ENCODE measurements at places on chromosomes 3 and 15. TPM values are rescaled to one million over a fixed set of nuclear protein-coding genes. Genes with fewer than 3 reads are reported as not detected.

- no peak for DNase-seq
Observed at GRCh38 chr3:149277331-149277813, 55.7 kb upstream of the CP start.

- no peak for DNase-seq
Observed at GRCh38 chr3:55343486-55344357, 143.4 kb downstream of the WNT5A start.

Gene APEH
- total RNA-seq: 135 TPM

- no peak for DNase-seq
Observed at GRCh38 chr3:138070006-138070405, 45.4 kb downstream of the DZIP1L start.

DNA sequence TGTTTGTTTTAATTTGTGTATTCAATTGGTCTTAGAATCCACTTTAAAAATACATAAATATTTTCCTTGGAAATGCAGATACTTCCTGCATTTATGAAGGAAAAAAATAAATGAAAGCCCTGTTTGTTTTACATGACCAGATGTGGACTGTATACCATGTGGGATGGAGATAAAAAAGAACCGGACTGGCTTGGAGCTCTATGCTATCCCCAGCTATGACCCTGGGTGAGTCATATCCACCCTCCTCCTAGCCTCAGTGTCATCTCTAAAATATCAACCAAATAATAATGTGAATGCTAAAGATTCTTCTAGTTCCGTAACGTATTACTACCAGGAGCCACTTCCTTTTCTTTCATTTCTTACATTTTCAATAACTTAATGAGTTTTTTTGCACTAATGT lies 44.5 kb upstream of the PDZRN3 start:
- DNase-seq: peak; percentile 33

GRCh38 chr15:44620081-44620480 lies 43.4 kb downstream of the SPG11 start:
- DNase-seq: no peak

DNA sequence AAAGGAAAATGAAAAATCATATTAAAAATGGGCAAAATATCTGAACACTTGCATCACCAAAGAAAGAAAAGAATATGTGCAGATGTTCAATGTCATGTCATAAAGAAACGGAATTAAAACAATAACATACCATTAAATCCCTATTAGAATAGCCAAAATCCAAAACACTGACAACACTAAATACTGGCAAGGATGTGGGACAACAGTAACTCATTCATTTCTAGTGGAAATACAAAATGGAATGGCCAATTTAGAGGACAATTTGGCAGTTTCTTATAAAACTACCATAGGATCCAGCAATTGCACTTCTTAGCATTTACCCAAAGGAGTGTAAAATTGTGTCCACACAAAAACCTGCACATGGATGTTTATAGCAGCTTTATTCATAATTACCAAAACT lies 542.5 kb upstream of the UBE2E2 start:
- DNase-seq: no peak

GRCh38 chr3:11624704-11625375 lies 18.9 kb downstream of the VGLL4 start:
- no peak for DNase-seq

- DNase-seq: peak; percentile 39
Observed at GRCh38 chr3:107816107-107816506, 274.7 kb downstream of the CD47 start.

DNA sequence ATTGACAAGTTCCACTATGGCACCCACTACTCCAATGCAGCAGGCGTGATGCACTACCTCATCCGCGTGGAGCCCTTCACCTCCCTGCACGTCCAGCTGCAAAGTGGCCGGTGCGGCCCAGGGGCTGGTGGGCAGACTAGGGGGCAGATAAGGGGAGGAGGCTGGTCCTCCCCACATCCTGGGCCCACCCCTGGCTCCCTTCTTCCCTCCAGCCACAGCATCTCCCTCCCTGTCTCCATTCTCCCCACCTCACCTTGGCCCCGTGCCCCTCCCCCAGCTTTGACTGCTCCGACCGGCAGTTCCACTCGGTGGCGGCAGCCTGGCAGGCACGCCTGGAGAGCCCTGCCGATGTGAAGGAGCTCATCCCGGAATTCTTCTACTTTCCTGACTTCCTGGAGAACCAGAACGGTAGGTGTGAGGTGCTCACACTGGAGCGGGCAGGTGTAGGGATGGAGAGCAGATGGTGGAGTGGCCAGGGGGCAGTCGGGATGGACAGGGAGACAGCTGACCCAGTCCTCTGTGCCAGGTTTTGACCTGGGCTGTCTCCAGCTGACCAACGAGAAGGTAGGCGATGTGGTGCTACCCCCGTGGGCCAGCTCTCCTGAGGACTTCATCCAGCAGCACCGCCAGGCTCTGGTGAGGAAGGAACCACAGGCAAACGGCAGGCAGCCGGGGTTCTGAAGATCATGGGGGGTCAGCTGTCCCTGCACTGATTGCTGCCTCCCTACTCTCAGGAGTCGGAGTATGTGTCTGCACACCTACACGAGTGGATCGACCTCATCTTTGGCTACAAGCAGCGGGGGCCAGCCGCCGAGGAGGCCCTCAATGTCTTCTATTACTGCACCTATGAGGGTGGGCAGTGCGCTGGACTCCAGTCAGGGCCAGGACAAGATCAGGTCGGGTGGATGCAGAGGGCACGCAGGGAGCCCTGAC lies 26.0 kb downstream of the NBEAL2 start:
- no peak for DNase-seq

Gene NR2E3
- total RNA-seq: not detected

DNA sequence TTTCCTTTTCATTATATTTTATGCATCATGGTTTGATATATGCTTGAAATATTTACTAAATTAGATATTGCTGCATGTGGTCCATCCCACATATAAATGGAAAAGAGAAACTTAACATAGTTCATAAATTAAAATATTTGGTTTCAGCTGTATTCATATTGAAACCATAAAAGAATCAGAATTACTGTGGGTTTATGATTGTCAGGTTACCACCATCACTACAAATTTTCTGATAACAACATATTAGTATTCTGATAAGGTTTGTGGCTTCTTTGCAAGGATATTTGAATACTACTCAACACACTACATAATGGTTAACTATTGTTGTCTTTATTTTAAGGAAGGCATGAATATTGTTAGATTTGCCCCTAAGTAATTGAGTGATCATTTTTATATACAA lies 235.5 kb downstream of the UBE2E2 start:
- no peak for DNase-seq

Gene APBA2
- total RNA-seq: 4.1 TPM

DNA sequence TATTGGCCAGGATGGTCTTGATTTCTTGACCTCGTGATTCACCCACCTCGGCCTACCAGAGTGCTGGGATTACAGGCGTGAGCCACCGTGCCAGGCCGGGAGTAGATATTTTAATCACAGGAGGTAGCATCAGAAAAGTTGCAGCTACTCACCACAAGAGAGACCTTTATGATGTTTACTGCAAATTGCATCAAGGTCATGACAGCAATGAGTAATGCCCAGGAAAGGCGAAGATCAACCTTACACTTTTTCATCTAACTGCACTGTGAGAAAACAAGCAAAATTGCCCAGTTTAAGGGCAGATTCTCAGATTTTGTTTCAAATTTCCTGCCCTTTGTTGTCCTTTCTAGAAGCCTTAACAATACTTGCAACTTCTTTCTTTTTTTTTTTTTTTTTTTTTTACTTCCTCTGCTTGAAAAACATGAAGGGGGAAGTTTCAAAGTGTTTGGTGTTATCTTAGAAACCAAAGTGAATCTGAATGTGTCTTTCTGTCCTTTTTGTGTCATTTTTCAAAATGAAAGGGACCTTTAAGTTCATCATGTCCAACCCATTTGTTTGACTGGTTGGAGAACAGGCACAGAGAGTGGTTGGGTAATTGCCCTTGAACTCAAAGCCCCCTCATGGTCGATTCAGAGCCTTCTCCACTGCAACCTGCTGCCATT lies 25.0 kb downstream of the TGFBR2 start:
- DNase-seq: peak; percentile 36

GRCh38 chr3:52324676-52325075 lies 8.6 kb downstream of the DNAH1 start:
- DNase-seq: no peak

Gene SNTN
- total RNA-seq: not detected

DNA sequence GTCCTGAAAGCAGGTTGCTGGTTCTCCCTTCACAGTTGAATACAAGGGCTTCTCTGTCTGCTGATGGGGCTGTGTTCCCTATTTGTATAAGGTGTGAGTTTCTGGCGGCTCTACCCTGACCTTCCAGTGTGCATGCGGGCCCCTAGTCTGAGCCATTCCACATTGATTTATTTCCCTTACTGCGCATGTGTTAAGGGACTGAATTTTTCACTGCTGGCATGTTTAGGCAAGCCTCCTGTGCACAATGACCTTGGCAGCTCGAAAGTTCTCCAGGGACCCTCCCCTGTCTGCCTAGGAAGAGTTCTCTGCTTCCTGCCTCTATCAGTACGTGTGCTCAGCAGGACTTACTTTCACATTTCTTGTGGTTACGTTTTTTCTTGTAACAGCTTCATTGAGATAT lies 11.4 kb downstream of the TRAK1 start:
- peak; percentile 38 for DNase-seq

GRCh38 chr15:43095708-43096347 lies 10.0 kb downstream of the UBR1 start:
- no peak for DNase-seq

Gene GOLGA6D
- total RNA-seq: not detected

GRCh38 chr15:91065505-91065904 lies 34.6 kb upstream of the SV2B start:
- DNase-seq: no peak

DNA sequence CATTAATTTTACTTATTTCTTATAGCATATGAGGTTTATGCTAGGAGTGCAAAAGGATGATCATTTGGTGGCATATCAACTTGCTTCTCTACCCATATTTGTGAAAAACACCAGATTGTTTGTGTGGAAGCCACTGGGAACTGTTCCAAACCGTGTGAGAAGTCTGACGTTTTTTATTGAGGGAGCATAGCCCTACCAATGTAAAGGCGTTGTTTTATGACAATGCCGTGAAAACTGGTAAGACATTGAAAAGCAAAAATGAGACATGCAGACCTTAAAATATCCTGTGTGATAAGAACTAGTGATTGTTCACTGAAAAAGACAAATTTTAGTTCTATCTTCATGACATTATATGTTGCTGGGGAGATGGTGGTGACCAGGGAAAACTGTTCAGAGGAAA lies 87.8 kb downstream of the CHL1 start:
- no peak for DNase-seq

DNA sequence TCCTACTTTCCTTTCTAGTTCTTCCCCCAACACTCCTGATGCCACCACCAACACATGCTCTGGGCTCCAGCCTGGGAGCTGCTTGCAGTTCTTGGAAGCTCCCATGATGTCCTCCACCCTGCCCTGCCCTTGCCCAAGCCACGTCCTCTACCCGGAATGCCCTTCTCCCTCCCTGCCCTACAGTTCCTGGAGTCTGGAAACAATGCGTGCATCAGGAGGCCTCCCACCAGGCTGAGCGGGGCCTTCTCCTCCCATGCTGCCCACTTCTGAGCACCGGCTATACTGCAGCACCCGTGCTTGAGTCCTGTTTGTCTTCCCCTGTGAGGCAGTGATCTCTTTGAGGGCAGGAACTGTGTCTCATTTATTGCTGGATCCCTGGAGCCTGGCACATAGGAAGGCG lies 44.6 kb downstream of the DGKG start:
- no peak for DNase-seq

DNA sequence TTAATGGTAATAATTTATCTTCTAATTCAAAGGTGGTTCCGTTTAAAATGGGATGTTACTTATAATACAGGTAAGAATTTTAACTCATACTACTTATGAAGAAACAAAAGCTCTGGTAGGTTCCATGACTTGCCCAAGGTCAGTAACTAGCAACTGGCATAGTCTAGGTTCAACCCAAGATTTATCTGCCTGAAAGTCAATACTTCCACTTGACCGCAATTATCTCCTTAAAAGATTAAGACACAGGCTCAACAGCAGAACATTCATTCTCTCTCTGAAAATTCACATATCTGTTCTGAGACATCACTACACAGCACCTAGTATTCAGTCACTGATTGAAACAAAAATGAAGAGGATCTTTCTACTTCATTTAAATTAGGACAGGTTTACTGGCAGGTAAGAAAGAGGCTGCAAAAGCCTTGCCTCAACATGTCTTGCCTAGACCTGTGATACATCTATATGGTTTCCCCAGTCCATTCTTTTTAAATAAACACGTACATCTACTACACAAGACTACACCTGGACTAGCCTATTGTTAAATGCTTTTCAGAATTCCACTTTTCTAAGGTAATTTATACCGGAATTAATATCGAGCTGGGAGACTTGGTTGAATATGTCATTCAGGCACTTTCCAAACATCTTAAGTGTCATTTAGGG lies 1.2 kb downstream of the CSNK1G1 start:
- no peak for DNase-seq

Gene CMTM8
- total RNA-seq: 18.9 TPM

GRCh38 chr15:35764661-35765519 lies 218.9 kb upstream of the DPH6 start:
- DNase-seq: no peak

DNA sequence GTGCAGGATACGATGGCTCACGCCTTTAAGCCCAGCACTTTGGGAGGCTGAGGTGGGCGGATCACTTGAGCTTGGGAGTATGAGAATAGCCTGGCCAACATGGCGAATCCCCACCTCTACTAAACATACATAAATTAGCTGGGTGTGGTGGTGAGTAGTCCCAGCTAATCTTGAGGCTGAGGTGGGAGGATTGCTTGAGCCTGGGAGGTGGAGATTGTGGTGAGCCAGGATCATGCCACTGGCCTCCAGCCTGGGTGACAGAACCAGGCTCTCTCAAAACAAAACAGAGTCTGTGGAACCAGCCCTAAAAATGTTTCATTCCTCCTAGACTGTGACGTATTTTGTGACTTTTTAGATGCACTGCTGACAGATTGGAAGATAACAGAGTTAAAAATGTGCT lies 34.3 kb upstream of the RAD51 start:
- DNase-seq: no peak

Gene LCTL
- not detected for total RNA-seq

- DNase-seq: no peak
Observed at GRCh38 chr3:48416546-48416945, 13.3 kb downstream of the PLXNB1 start.

Gene CADM2
- 4.3 TPM for total RNA-seq

DNA sequence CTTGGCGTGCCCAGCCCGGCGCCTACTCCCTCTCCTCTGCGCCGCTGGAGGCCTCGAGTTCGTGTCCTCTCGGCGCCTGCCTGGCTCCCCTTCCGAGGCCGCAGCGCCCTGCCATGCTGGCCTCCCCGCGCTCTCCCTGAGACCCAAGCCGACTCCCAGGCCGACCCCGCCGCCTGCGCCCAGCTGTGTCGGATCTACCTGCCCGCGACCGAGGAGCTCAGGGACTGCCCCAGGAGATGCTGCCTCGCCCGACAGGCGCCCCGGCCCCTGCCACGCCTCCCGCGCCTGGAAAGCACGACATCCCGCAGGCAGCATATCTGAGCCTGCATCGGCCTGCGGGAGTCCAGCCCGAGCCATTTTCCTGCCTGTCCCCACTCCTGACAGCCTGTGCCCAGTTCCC lies 16.1 kb downstream of the PAQR9 start:
- no peak for DNase-seq

Gene SCN11A
- 0.18 TPM for total RNA-seq

Data from adrenal gland (tissue), 19 donors.